GM10248 (cell line): ENCODE measurements at places on chromosomes 5 and 9.

- DNase-seq = no peak
Measured at GRCh38 chr9:120775859-120776258, 17.4 kb downstream of the FBXW2 start.

GRCh38 chr5:137666461-137666850 is 69.4 kb downstream of the KLHL3 start:
- DNase-seq = no peak

- no peak for DNase-seq
Measured at GRCh38 chr5:173727839-173728778, 111.7 kb upstream of the BOD1 start.

GRCh38 chr5:115810761-115811160 is 5.7 kb downstream of the CDO1 start:
- DNase-seq = no peak

DNA sequence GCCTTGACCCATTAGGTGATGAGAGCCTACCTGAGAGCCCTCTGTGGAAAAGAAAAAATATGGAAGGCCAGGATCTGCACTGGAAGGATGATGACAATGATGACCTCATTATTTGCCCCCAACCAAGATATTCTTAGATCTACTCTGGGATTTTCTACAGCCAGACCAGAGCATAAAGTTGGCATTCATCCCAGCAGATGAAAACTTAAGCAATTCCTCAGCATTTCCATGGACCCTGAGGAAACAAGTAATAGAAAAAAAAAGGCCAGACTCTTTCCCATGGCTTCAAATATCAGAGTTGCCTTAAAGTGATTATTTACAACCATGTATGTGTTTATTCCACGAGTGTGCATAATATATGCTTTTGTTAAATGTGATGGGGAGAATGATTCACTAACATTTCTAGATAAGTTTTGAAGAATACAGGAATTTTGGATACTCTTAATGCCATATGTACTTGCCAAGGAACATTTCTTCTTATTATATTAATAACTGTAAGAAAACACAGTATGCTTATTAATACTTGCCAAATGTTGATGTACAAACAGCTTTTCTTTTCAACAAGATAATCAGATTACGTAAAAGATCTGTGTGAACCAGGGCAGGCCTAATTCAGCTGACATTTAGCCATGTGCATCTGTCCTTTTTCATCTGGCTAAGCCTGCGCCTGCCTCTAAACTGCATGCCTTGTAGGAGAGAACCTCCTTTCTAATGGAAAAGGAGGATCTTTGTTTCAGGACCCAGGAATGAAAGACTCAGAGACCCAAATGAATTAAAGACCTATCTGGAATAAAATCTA is 94.8 kb downstream of the ARRDC3 start:
- DNase-seq = no peak

GRCh38 chr5:115068239-115069086 is 101.2 kb downstream of the TRIM36 start:
- DNase-seq = no peak

DNA sequence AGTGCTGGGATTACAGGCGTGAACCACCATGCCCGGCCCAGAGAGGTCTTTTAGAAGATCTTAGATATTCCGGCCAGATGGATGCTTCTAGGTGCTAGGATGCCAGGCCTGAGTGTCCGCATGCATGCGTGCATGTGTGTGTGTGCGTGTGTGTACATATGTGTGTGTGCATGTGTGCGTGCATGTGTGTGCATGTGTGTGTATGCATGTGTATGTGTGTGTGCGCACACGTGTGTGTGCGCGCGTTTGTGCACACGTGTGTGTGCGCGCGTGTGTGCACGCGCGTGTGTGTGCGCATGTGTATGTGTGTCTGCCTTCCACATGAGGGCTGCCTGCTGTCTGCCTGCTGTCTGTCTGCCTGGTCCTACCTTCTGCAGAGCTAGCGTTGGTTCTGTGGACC is 88.0 kb upstream of the FCN2 start:
- no peak for DNase-seq

GRCh38 chr5:133453831-133454230 is 158.5 kb downstream of the FSTL4 start:
- no peak for DNase-seq

GRCh38 chr5:43281840-43282658 is 31.2 kb downstream of the HMGCS1 start:
- no peak for DNase-seq

- DNase-seq = no peak
Measured at GRCh38 chr5:57843059-57843367, 360.4 kb upstream of the ACTBL2 start.

GRCh38 chr9:134944916-134945315 is 27.2 kb upstream of the FCN1 start:
- DNase-seq = no peak

DNA sequence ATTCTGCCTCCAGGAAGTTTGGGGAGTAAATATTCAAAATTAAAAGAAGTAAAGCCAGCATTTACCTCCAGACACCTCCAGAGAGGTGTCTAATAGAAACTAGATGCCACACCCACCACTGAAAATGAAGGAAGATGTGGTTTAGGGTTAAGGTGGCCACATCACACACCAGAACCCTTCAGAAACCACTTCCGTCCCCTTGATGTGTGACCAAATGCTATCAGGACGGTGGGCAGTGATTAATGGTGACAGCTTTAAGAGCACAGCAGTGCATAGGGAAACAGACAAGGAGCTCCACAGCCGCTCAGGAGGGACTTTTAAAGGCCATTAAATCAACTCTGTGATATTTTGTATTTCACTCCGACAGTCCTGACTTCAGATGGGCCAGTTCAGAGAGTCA is 295.2 kb downstream of the BRINP1 start:
- no peak for DNase-seq

DNA sequence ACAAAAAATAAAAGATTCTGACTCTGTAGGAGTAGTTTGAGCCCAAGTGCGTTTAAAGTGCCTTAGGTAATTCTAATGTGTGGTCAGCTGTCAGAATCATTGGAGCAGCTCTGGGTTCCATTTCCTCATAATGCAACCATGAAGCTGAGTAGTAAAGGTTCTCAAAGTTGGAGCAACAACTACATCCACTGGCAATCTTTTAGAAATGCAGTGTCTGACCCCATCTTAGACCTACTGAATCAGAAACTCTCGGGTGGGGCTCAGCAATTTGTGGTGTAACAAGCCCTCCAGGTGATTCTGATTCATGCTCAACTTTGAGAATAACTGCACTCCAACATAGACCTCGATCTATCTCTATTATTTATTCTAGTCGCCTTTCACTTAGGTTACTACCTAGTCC is 7.6 kb upstream of the ALDH1A1 start:
- no peak for DNase-seq

- no peak for DNase-seq
Measured at GRCh38 chr5:138961221-138961620, 86.1 kb upstream of the LRRTM2 start.

GRCh38 chr9:92715488-92716231 is 45.7 kb upstream of the IPPK start:
- no peak for DNase-seq

DNA sequence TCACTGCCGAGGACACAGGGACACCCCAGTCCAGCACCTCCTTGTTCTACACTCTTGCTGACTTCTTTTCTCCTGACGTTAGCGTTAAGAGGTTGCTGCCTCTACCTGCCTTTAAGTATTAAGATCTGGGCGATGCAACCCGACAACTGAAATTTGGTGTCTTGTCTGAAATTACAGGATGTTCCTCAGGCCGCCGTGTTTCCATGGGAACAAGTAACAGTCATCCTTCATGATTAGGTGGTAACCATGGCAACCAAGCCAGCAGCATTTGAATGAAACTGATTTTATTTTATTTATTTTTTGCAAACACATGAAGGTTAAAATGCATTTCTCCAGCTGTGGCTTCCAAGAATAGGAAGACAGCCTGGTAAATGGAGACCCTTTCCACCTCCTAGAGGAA is 20.8 kb downstream of the DAB2IP start:
- no peak for DNase-seq

GRCh38 chr5:125331987-125332598 is 585.7 kb upstream of the ZNF608 start:
- no peak for DNase-seq
